ENCODE measurements at places on chromosomes 4 and X.
A peak's percentile ranks its signal among the peaks of the same experiment; 100 is the strongest.

DNA sequence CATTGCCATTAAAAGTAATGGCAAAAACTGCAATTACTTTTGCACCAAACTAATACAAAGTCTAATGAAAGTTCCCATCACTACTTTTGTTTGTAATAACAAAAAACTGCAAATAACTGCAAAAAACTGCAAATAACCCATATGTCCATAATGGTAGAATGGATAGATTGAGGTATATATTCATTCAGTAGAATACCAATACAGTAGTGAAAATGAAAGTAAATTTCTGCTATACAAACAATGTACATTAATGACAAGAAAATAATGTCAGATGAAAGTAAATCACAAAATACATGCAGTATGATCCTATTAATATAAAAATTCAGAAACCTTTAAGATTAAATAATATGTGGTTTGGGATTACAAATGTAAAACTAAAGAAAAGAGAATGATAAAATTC lies 41.3 kb upstream of the CEP135 start:
- H3K27ac ChIP-seq: no peak overlapping the region
- no peak overlapping the region for H3K4me3 ChIP-seq
- no peaks in the 10 kb centered on the region for H3K4me1 ChIP-seq
- peaks cover 41% of the 10 kb centered on the region for H3K36me3 ChIP-seq

DNA sequence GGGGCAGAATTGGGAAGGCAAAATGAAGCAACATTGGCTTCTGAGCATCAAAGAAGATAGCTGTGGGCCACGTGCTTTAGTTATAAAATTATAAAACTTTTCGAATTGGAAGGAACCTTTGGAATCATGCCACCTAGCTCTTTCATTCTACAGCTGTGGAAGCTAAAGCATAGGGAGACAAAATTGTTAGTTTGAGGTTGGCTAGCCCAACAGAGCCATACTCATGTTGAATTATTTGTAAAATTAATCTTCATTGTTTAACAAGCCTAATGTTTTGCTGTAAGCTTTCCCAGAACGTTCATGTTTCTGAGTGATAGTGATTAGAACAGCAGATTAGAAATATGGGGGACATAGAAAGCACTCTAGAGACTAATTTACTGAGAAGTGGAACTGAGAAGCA lies 35.9 kb downstream of the HHIP start:
- H3K27me3 ChIP-seq: no peaks in the 10 kb centered on the region
- no peaks in the 10 kb centered on the region for H3K4me1 ChIP-seq

- no peak for DNase-seq
- peaks cover 13% of the 10 kb centered on the region for H3K4me1 ChIP-seq
- no peaks in the 10 kb centered on the region for H3K27me3 ChIP-seq
- no peak overlapping the region for H3K27ac ChIP-seq
- no peaks in the 10 kb centered on the region for H3K36me3 ChIP-seq
- H3K4me3 ChIP-seq: no peak overlapping the region
Measured at GRCh38 chr4:104421566-104421965, 73.1 kb downstream of the CXXC4 start.

DNA sequence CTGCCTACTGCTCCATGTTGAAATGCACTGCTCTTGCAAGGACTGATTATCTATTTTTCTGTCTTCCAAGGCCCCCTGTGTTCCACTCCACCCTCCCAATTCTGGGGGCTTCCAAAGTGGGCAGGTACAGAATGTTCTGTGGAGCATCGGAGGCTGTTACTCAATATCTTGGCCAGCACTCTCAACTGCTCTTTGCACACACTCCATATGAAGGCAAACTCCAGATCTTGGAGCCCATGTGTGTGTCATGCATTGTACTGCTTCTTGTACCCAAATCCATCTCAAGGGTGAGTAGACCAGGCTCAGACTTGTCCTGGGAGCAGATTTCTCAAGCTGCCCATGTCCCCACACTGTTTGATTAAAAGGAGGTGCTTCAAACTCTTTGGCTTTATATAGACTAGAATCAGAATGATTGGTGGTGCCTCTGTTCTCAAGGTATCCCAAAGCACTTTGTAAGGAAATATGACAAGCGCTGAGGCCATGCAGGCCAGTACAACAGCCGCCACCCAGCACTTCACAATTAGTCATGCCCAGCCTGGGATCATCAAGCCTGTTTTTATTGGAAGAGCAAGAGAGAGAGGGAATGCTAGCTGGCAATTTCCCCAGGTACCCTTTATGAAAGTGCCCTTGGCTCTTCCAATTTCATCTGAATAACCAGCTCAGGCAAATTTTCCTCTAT lies 44.3 kb downstream of the AR start:
- no peak overlapping the region for H3K4me3 ChIP-seq
- no peaks in the 10 kb centered on the region for H3K36me3 ChIP-seq
- H3K4me1 ChIP-seq: no peaks in the 10 kb centered on the region
- no peak overlapping the region for H3K27ac ChIP-seq
- DNase-seq: no peak

DNA sequence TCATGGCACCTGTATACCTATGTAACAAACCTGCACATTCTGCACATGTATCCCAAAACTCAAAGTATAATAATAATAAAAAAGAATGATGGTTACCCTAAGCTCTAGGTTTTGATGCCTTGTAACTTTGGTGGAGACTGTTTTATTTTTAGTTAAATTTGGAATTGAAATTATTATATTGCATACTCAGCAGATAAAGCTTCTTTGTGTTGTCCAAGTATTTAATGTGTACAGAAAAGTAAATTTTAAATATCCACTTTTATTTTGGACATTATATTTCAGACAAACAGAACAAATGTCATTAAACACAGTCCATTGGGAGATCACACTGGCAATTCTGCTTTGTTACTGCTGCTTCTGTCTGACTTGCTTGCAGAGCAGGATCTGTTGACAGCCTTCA lies 684.5 kb upstream of the CT83 start:
- H3K36me3 ChIP-seq: no peaks in the 10 kb centered on the region
- H3K27ac ChIP-seq: no peak overlapping the region
- H3K4me1 ChIP-seq: no peaks in the 10 kb centered on the region
- no peaks in the 10 kb centered on the region for H3K27me3 ChIP-seq
- no peak overlapping the region for H3K4me3 ChIP-seq

DNA sequence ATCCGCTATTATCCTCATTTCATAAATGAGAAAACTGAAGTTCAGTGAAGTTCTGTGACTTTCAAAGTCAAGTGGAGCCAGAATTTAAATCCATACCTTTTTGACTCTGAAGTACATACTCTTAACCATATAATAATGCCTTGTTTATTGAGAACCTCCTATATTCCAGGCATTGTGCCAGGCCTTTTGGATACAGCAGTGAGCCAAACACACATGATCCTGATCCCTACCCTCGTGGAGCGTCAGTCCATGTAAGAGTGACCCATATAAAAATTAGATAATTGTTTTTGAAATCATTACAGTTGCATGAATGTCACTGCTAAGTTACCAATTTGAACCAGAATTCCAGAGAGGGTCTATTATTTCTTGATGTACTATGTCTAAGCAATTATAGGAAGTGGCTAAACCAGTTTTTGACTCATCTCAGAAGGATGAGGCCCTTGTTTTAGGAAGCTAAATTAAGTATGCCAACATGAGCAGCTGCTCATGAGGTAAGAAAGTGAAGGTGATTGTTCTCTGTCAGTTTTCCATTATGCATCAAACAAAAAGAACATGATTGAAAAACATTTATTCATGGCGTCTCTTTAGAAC lies 289.5 kb downstream of the GLUD2 start:
- no peaks in the 10 kb centered on the region for H3K27me3 ChIP-seq
- H3K27ac ChIP-seq: no peak overlapping the region
- no peaks in the 10 kb centered on the region for H3K4me1 ChIP-seq

DNA sequence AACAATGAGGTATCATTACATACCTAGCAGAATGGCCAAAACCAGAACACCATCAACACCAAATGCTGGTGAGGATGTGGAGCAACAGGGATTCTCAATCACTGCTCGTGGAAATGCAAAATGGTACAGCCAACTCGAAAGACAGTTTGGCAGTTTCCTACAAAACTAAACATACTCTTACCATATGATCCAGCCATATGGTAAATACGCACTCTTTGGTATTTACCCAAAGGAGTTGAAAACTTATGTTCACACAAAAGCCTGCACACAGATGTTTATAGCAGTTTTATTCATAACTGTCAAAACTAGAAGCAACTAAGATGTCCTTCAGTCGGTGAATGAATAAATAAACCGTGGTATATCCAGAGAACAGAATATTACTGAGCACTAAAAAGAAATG lies 7.8 kb downstream of the CASP3 start:
- H3K27ac ChIP-seq: no peak overlapping the region
- H3K27me3 ChIP-seq: no peaks in the 10 kb centered on the region
- DNase-seq: no peak
- peaks cover 15% of the 10 kb centered on the region for H3K36me3 ChIP-seq

- H3K27me3 ChIP-seq: no peaks in the 10 kb centered on the region
- DNase-seq: no peak
- H3K36me3 ChIP-seq: no peaks in the 10 kb centered on the region
- H3K4me1 ChIP-seq: no peaks in the 10 kb centered on the region
Measured at GRCh38 chr4:121464854-121465253, 84.0 kb upstream of the QRFPR start.

DNA sequence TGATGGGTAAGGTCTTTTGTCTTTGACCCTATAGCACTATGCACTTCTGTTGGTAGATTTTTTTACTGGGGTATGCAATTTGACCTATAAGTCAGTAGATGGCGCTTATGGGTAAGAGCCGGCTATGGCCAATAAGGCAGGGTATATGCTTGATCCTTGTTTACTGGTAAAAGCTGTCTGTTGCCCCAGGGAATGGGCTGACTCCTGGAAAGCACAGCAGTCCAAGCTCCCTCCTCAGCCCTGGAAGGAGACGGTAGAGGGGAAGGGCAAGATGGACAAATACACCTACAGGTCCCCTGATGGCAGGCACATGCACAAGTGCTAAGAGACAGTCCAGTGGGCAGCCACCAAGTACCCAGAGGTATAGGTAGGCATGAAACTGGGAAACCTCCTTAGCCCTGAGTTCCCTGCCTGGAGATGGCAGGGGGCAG lies 63.7 kb downstream of the ADAMTS3 start:
- no peak overlapping the region for H3K27ac ChIP-seq
- no peak for DNase-seq
- H3K36me3 ChIP-seq: no peaks in the 10 kb centered on the region
- no peaks in the 10 kb centered on the region for H3K4me1 ChIP-seq
- no peaks in the 10 kb centered on the region for H3K27me3 ChIP-seq

DNA sequence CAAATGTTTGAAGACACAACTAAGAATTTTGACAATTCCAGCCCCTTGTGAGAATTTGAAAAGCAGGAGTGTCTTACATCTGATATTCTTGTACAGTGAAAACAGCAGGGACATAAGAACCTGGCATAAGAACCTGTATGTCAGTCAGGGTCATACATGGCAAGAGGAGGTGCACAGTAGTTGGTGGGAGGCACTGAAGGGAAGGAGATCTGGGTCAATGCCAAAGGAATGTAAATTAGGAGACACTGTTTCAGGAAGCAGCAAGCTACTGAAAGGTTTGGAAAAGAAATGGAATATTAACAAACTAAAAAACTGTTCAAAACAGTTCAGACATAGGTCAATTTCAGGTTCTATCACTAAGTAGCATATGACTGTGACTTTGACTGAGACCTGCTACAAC lies 25.0 kb upstream of the SPP1 start:
- H3K27me3 ChIP-seq: no peaks in the 10 kb centered on the region
- H3K4me3 ChIP-seq: no peak overlapping the region
- no peak overlapping the region for H3K27ac ChIP-seq
- no peaks in the 10 kb centered on the region for H3K4me1 ChIP-seq
- no peak for DNase-seq
- no peaks in the 10 kb centered on the region for H3K36me3 ChIP-seq

GRCh38 chr4:44447563-44448504 lies 775 bp downstream of the KCTD8 start:
- H3K27ac ChIP-seq: peak overlapping the region; percentile 92
- peak; percentile 70 for DNase-seq
- H3K4me3 ChIP-seq: peak overlapping the region; percentile 69
- peaks cover 32% of the 10 kb centered on the region for H3K4me1 ChIP-seq
- H3K36me3 ChIP-seq: no peaks in the 10 kb centered on the region

GRCh38 chr4:1061760-1062159 lies 50.3 kb downstream of the FGFRL1 start:
- no peak for DNase-seq
- H3K36me3 ChIP-seq: no peaks in the 10 kb centered on the region
- no peaks in the 10 kb centered on the region for H3K4me1 ChIP-seq
- no peak overlapping the region for H3K27ac ChIP-seq
- no peak overlapping the region for H3K4me3 ChIP-seq

DNA sequence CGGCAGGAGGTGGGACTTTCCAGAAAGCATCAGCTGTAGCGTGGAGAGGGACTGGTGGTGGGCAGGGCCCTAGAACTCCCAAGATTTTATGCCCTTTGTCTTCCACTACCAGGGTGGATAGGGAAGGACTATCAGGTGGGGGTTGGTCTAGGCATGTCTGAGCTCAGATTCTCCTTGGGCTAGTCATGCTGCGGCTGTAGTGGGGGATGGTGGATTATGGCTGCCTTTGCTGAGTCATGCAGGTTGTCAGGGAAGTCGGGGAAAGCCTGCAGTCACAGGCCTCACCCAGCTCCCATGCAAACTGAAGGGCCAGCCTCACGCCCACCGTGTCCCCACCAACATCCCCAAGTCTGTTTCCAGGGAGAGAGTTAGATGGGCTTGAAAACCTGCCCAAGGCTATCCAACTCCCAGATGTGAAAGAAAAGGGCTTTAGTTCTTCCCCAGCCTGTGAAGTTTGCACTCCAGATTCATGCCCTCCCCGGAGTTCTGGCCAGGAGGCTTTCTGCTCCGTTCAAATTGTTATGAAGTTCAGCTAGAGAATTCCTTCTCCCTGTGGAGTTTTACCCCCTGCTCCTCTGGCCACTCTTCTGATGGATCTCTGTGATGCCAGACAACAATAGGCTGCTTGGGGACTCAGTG lies 13.4 kb upstream of the MEPE start:
- no peak overlapping the region for H3K4me3 ChIP-seq
- no peak for DNase-seq
- no peak overlapping the region for H3K27ac ChIP-seq
- no peaks in the 10 kb centered on the region for H3K4me1 ChIP-seq

GRCh38 chr4:174524242-174524641 lies 2.0 kb upstream of the HPGD start:
- peak; percentile 69 for DNase-seq
- H3K27me3 ChIP-seq: no peaks in the 10 kb centered on the region
- peak overlapping the region; percentile 88 for H3K27ac ChIP-seq
- H3K36me3 ChIP-seq: no peaks in the 10 kb centered on the region

DNA sequence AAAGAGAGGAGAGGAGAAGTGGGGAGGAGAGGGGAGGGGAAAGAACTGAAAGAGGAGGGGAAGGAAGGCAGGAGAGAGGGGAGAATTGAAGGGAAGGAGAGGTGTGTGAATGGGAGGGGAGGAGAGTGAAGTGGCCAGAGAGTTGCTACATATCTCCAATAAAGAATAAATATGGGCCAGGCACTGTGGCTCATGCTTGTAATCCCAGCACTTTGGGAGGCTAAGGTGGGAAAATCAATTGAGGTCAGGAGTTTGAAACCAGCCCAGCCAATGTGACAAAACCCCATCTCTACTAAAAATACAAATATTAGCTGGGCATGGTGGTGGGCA lies 482.4 kb downstream of the NAF1 start:
- no peak overlapping the region for H3K27ac ChIP-seq
- no peaks in the 10 kb centered on the region for H3K27me3 ChIP-seq
- H3K4me1 ChIP-seq: no peaks in the 10 kb centered on the region
- no peak for DNase-seq
- H3K36me3 ChIP-seq: no peaks in the 10 kb centered on the region
- H3K4me3 ChIP-seq: no peak overlapping the region

Measured in stomach (tissue), 19 donors.